Thoracic aorta endothelial cell (primary cell): ENCODE measurements at places on chromosomes 7 and 10. TPM values are rescaled to one million over a fixed set of nuclear protein-coding genes. Genes with fewer than 3 reads are reported as not detected.

CLCN1 gene
- total RNA-seq = not detected in 2 replicates

TMEM168 gene
- 35.4 and 37.3 TPM in 2 replicates for total RNA-seq

CPED1 gene
- 0.86 and 1.3 TPM in 2 replicates for total RNA-seq

TMEM178B gene
- under 0.01 TPM in 1 of 2 replicates, not detected in the other for total RNA-seq

ADGRA1 gene
- total RNA-seq = not detected in 2 replicates

AKR1C8 gene
- not detected in 2 replicates for total RNA-seq

MMP21 gene
- total RNA-seq = 0.13 TPM in 1 of 2 replicates, not detected in the other

TRPV6 gene
- total RNA-seq = not detected in 2 replicates

SH2D4B gene
- total RNA-seq = under 0.01 and 0.07 TPM in 2 replicates

PTPRZ1 gene
- under 0.01 TPM in 1 of 2 replicates, not detected in the other for total RNA-seq

PLXNA4 gene
- total RNA-seq = 10.1 and 36.0 TPM in 2 replicates

FAM237B gene
- total RNA-seq = not detected in 2 replicates

HOXA9 gene
- total RNA-seq = 0.40 and 27.9 TPM in 2 replicates

CAMK2B gene
- total RNA-seq = 1.1 and 1.8 TPM in 2 replicates

BICC1 gene
- 1.1 and 3.9 TPM in 2 replicates for total RNA-seq

RASA4B gene
- 1.7 and 2.8 TPM in 2 replicates for total RNA-seq

CADPS2 gene
- 74.7 and 81.0 TPM in 2 replicates for total RNA-seq

CDK14 gene
- 26.6 and 31.5 TPM in 2 replicates for total RNA-seq

OR13A1 gene
- total RNA-seq = not detected in 2 replicates

PTF1A gene
- total RNA-seq = not detected in 2 replicates

MBLAC1 gene
- total RNA-seq = 1.3 and 1.9 TPM in 2 replicates

GRM8 gene
- not detected in 2 replicates for total RNA-seq

PVRIG gene
- total RNA-seq = not detected in 2 replicates

PON1 gene
- total RNA-seq = not detected in 2 replicates

SPDYE11 gene
- not detected in 2 replicates for total RNA-seq

LUC7L2 gene
- 77.2 and 77.9 TPM in 2 replicates for total RNA-seq

COL28A1 gene
- total RNA-seq = not detected in 2 replicates

ADAM8 gene
- 0.07 and 0.13 TPM in 2 replicates for total RNA-seq

MYH16 gene
- 0.93 and 1.1 TPM in 2 replicates for total RNA-seq

PAXIP1 gene
- 16.1 and 17.8 TPM in 2 replicates for total RNA-seq
